Ovary (tissue), 10 donors: ENCODE measurements at places on chromosomes 5 and 9.

- H3K4me1 ChIP-seq: no peaks in the 10 kb centered on the region
- H3K36me3 ChIP-seq: no peaks in the 10 kb centered on the region
- H3K27me3 ChIP-seq: no peaks in the 10 kb centered on the region
- H3K27ac ChIP-seq: no peak overlapping the region
- H3K4me3 ChIP-seq: no peak overlapping the region
Measured at GRCh38 chr5:175501759-175502158, 23.4 kb downstream of the SFXN1 start.

DNA sequence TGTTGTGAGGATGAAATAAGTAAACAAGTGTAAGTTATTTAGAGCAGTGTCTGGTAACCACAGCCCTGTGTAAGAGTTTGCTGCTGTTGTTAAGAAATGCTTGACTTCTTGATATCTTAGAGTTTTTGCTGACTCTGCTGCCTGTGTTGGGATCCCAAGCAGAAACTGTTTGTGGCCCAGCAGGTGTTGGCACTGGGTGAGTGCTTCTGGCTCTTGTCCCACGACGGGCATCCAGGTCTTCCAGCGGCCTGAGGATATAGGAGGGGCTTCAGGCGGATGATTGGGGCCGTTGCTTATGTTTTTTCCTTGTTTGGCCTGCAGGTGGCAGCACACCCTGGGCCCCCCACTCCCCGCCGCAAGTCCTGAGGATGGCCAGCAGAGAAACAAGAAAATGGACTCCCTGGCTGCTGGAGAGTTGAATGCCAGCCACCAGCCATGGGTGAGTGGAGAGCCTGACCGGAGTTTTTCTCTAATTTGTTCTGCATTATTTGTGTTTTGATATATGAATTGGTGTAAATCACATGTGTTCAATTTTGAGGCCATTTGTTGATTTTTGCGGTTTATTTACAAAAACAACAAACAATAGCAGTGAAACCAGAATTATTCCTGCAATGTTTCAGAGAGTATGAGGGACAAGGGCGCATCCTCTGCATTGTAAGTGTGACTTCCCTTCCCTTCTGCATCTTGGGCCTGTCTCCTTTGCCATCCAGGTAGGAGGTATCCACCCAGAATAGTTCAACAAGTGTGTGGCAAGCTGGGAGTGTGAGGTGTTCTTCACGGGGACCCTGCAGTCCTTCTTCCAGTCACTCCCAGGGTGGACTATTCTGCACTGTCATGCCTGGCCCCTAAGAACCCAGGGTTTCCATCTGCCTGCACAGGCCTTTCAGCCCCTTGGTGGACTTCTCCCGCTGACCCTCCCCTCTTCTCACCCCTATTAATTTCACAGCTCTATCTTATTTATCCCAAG is 50.3 kb downstream of the SLC22A5 start:
- H3K4me3 ChIP-seq: no peak overlapping the region
- H3K27me3 ChIP-seq: no peaks in the 10 kb centered on the region
- H3K36me3 ChIP-seq: no peaks in the 10 kb centered on the region
- DNase-seq: peak; percentile 80

DNA sequence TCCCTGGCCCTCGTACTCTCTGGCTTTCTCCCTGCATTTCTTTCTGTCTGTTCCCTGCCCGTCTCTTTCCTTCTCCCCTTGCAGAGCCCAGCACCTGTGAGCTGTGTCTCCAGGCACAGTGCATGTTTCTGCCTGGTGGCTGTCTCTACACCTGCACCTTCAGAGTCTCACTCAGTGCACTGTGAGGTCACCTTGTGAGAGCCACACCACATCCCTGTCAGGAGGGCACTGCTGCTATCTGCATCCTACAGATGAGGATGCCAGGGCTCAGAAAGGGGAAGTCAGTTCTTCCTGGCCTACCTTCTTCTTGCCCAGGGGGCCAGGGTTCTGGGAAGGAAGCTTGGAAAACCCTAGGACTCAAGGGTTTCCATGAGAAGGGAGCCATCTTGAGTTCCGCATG is 69.7 kb upstream of the NEURL1B start:
- no peaks in the 10 kb centered on the region for H3K36me3 ChIP-seq
- DNase-seq: no peak
- H3K4me3 ChIP-seq: no peak overlapping the region
- H3K4me1 ChIP-seq: peaks cover 7% of the 10 kb centered on the region

DNA sequence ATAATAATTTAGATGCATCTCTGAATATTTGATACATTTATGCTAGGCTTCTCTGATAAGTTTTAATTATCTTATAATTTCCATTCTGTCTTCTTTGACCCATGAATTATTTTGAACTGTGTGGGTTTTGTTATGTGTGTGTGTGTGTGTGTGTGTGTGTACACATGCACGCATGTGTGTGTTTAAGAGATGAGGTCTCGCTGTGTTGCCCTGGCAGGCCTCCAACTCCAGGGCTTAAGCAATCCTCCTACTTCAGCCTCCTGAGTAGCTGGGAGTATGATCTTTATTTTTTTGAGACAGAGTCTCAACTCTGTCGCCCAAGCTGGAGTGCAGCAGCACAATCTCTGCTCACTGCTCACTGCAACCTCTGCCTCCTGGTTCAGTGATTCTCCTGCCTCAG is 75.4 kb downstream of the NDUFAF2 start:
- H3K4me1 ChIP-seq: no peaks in the 10 kb centered on the region
- no peaks in the 10 kb centered on the region for H3K36me3 ChIP-seq
- no peak overlapping the region for H3K4me3 ChIP-seq

DNA sequence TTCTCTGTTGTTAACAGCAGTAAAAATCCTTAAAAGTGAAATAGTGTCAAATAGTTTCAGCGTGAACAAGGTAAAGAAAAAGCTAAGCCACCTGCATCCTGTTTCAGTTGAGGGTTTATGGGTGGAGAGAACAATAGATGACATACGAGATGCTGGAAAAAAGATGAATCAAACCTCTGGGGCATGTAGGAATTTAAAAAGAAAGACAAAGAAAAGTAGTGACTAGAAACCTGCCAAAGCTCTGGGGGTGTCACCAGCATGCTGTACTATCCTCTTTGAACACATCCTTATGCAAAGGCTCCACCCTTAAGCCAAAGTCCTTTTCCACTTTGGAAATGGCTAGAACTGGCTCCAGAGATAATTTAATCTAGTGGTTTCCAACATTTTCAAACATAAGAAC is 22.2 kb downstream of the SCAI start:
- peaks cover 1% of the 10 kb centered on the region for H3K4me1 ChIP-seq
- H3K27ac ChIP-seq: no peak overlapping the region
- no peaks in the 10 kb centered on the region for H3K27me3 ChIP-seq
- no peak for DNase-seq
- H3K4me3 ChIP-seq: no peak overlapping the region
- no peaks in the 10 kb centered on the region for H3K36me3 ChIP-seq

DNA sequence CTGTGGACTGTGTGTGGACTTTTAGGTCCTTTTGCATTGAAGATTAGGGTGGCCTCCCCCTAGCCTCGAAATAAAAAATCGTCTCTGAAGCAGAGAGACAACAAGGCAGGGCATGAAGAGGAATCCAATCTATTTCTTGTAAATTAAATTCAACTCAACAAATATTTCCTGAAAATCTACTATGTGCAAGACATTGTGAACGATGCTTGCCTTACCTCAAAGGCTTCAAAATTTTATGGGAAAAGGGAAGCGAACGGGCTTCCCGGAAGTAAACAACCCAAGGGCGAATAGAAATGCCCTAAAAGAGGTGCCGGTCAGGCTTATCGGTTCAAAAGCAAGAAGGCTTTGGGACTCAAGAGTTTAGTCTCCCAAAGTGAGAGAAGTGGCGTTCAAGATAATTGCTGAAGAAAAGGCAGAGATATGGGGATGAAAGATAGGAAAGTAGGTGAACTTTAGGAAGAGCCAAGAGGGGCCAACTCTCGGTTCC is 525 bp downstream of the KIF24 start:
- H3K4me1 ChIP-seq: no peaks in the 10 kb centered on the region
- peak overlapping the region; percentile 62 for H3K27ac ChIP-seq
- H3K4me3 ChIP-seq: peak overlapping the region; percentile 68

DNA sequence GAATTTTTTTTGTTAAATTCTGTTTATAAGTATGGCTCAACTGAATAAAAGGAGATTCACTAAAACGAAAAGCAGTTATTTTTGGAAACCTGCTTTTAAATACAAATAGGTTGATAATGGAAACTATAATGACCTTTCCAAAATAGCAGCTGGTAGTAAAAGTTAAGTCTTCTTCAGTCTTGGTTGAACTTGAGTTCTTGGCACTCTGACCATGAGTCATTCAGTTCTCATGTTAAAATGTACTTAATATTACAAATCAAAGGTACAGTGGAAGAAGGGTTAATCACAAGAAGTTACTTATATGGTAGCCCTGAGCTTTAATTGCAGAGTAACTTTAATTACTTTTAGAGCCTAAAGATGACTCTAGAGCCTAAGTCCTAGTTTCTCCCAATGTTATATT is 62.1 kb downstream of the KLF9 start:
- H3K27ac ChIP-seq: no peak overlapping the region
- no peak for DNase-seq
- peaks cover 3% of the 10 kb centered on the region for H3K27me3 ChIP-seq
- H3K4me3 ChIP-seq: no peak overlapping the region
- H3K4me1 ChIP-seq: peaks cover 2% of the 10 kb centered on the region

DNA sequence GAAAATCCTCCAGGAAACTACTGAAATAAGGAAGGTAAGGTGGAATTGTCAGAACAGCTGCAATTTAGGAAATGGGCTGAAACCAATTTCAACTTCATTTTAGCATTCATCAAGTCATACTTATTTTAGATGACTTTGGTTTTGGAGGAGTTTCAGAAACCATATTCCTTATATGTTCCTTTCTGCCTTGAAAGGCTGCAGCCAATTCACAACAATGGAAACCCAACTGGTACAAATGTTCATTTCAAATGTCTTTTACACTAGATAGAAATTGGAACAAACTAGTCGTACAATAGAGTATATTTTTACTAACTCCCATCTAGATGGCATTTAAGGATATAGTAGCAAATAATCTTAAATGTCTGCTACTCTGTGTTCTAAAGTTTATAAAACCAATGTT is 82.6 kb upstream of the ANKH start:
- DNase-seq: no peak
- H3K36me3 ChIP-seq: no peaks in the 10 kb centered on the region
- H3K4me1 ChIP-seq: no peaks in the 10 kb centered on the region
- H3K27ac ChIP-seq: no peak overlapping the region

GRCh38 chr9:35407846-35408245 is 82.1 kb upstream of the RUSC2 start:
- H3K27me3 ChIP-seq: no peaks in the 10 kb centered on the region
- no peak for DNase-seq
- no peak overlapping the region for H3K4me3 ChIP-seq
- no peaks in the 10 kb centered on the region for H3K36me3 ChIP-seq

GRCh38 chr5:141494761-141495452 is 6.0 kb downstream of the PCDHGC5 start:
- no peak overlapping the region for H3K4me3 ChIP-seq
- DNase-seq: peak; percentile 50
- H3K4me1 ChIP-seq: peaks cover 4% of the 10 kb centered on the region
- no peaks in the 10 kb centered on the region for H3K36me3 ChIP-seq
- H3K27ac ChIP-seq: peak overlapping the region; percentile 51

DNA sequence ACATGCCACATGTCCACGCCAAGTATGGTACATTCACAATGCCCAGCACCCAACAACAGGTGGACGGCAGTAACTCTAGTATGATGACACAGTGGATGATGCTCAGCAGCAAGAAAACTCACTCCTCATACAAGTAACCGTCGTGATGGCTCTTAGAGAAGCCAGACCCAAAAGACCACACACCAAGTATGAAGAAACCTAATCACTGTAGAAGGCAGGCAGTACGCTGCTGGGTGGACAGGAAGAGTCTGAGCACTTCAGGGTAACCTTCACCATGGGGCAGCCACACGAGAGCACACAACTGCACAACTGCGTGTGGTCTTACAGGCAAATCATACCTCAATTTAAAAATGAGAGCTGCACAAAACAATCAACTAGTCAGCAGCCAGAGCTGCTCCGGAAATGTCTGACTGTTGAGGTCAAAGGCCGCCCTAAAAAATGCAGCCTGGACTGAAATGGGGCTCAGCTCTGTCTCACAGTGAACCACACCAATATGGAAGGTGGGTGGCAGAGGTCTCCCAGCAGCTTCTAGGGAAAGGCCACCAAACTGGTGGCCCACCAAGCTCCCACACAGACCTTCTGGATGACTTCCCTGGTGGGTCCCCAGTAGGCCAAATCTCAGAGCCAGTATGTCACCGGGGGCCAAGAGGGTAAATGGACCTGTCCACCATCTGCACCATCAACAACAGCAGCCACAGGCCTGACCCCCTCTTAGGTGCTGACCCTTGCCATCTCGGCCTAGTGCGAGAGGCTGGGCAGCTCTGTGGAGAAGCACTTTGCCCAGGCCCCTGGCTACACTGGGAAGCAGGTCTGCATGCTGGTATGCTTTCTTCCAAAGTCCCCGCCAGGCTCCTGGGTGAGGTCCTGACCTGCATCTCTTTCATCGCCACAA is 17.8 kb downstream of the BICD2 start:
- H3K4me3 ChIP-seq: no peak overlapping the region
- no peak for DNase-seq
- no peaks in the 10 kb centered on the region for H3K36me3 ChIP-seq
- no peak overlapping the region for H3K27ac ChIP-seq
- no peaks in the 10 kb centered on the region for H3K27me3 ChIP-seq

- H3K36me3 ChIP-seq: no peaks in the 10 kb centered on the region
- no peak overlapping the region for H3K4me3 ChIP-seq
- no peaks in the 10 kb centered on the region for H3K4me1 ChIP-seq
Measured at GRCh38 chr9:116490321-116490720, 196.8 kb upstream of the TRIM32 start.
